ENCODE measurements at places on chromosomes 6 and 20.

- no peak for DNase-seq
Measured at GRCh38 chr6:141510803-141511202, 621.9 kb upstream of the GJE1 start.

GRCh38 chr20:31835977-31836852, 9.2 kb downstream of the FOXS1 start:
- peak; percentile 67 for DNase-seq

- DNase-seq: no peak
Measured at GRCh38 chr6:49911252-49911651, 44.9 kb upstream of the CRISP1 start.

GRCh38 chr6:100152201-100152600, 158.2 kb upstream of the MCHR2 start:
- DNase-seq: no peak

GRCh38 chr6:156787569-156788492, 10.7 kb downstream of the ARID1B start:
- peak; percentile 45 for DNase-seq

DNA sequence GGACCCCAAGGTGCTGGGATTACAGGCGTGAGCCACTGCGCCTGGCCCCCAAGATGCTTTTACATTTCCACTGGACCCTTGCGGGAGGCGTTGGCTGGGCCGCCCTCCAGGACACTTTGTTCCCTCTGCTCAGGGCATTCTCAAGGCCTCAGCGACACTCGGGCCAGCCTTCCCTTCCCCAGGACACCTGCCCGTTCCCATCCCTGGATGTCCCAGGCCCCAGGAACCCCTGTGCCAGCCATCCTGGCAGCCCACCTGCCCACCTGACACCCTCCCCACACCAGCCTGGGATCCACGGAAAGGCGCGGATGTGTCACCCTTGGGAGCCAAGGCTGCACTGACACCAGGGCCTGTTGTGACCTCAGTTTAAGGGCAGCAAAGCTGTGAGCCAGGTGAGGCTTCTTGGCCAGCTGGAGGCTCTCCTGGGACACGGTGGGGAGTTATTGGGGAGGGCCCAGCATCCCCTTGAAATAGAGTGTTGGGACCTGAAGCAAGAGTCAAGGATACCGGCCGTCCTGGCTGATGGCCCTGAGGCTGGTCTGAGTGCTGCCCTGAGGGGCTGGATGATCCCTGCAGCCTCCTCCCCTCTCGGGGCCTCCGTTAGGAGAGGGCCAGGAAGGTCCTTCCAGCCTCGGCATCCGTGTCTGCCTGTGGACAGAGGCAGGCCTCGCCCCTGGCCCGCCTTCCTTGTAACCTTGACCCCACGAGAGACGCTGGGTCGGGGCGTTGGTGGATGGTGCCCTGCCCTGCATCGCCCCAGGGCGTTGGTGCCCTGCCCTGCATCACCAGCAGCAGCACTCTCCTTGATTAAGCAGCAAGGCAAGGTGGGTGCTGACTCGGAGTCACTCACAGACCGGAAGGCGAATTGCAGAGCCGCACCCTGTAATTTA, 84.2 kb upstream of the BHLHE23 start:
- DNase-seq: no peak

- no peak for DNase-seq
Measured at GRCh38 chr6:127824061-127824460, 76.8 kb downstream of the THEMIS start.

GRCh38 chr20:37575884-37576283, 48.2 kb upstream of the BLCAP start:
- no peak for DNase-seq

GRCh38 chr20:14632906-14633305, 295.5 kb upstream of the FLRT3 start:
- DNase-seq: no peak

GRCh38 chr20:63625771-63626423, 1.0 kb downstream of the GMEB2 start:
- no peak for DNase-seq

- no peak for DNase-seq
Measured at GRCh38 chr6:49514571-49515484, 15.1 kb downstream of the GLYATL3 start.

DNA sequence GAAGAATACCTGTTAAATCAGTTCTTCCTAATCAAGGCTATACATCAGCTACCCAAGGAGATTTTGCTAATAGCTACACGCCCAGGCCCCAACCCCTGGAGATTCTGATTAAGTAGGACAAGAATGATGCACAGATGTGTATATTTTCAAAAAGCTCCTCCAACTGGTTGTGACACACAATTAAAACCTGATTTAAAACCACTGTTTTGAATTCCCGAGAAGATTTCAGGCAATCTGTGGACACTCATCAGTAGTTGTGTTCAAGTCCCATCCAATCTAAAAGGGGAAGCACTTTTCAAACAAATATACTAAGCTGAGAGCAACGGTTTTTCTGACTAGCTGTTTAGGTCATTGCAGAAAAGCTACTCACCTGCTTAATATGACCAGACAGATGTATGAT, 118.9 kb upstream of the NHSL1 start:
- no peak for DNase-seq

DNA sequence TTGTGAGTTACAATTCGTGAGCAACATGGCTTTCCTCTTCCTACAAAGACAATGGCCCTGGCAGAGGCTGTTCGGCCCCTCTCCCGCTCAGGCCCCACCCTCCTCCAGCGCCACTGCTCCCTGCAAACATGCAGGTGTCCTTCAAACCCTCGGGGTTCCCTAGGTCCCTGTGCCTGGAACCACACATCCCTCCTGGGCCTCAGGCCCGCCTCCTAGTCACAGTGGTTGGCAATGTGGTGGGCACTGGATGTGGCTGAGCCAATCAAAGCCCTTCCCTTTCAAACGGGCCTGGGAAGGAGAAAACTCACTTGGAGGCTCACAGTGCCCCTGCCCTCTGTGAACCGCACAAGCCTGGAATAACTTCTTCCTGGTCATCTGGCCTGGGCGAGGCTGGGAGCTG, 147.2 kb downstream of the TFAP2C start:
- no peak for DNase-seq

GRCh38 chr6:23980965-23981364, 145.1 kb upstream of the NRSN1 start:
- no peak for DNase-seq

- no peak for DNase-seq
Measured at GRCh38 chr6:113809826-113810225, 47.3 kb upstream of the MARCKS start.

DNA sequence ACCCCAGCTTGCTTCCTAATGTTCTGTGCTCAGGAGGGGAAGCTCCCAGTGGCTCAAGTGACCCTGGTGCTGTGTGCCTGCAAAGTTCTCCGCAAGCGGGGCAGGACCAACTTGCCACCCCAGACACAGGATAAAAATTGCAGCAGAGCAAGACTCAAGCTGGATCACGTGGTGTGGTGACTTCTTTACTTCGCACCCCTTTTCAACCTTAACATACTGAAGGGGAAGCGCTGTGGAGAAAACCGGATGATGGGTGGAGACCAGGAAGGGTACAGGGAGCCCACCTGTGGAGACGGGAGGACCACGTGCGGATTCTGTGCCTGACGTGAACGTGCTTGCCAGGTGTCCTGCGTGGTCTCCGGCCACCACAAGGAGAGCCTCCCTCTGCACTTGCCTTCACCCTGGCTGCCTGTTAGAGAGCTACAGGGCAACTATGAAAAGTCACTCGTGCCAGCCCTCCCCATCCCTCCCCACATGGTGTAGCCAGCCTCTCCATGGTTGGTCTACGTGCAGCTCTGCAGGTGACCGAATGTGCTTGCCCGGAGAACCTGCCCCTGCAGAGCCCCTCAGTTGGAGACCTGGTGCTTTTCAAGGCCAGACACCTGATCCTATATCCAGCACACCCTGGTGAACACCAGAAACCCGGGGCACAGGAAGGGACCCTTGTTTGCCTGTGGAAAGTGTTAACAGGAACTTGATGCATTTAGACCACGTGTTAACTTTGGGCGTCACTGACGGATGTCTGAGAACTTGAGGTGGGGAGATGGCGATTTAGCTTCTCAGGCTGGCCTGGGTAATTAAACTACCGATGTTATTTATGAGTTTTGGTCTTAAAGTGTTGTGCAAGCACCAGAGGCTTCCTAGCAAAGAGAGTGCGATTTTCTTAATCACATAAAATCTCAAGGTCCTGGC, 23.9 kb upstream of the DACT2 start:
- DNase-seq: no peak

GRCh38 chr20:37796121-37796520, 102.3 kb downstream of the CTNNBL1 start:
- DNase-seq: no peak

- DNase-seq: no peak
Measured at GRCh38 chr6:5665173-5665572, 341.6 kb downstream of the NRN1 start.

DNA sequence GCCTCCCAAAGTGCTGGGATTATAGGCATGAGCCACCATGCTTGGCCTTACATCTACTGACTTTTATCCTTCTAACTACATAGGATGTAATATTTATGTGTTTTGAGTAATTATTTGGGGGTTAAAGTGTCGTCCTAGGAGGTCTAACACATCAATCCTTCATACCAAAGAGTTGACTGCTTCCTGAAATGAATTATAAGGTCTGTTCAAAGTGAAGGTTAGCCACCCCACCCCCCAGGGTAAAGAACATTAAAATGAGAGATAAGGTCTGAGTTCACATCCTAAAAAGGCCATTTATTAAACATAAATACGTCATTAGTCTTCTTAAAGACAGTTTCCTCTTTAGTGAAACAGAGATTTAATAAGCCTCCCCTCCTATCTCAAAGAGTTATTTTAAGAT, 33.8 kb downstream of the TNFAIP3 start:
- no peak for DNase-seq

DNA sequence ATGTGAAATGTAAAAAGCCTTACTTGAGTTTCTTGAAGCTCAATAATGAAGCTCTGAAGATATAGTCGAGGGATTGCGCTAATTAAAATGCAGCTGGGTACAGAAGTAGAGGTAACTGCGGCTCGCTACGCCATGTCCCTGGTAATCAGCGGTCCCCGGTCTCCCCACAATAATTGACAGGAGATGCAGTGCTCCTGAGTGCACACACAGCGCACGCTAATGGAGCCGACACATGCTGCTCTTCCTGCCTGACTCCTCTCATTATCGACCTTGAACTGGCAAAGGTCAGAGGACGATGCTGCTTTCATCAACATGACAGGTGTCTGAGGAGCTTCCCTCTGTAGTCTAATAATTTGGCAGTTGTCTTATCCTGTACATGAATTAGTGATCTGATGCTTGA, 365.9 kb downstream of the RNF144B start:
- DNase-seq: no peak

- peak; percentile 63 for DNase-seq
Measured at GRCh38 chr6:128641703-128642102, 121.3 kb upstream of the PTPRK start.

DNA sequence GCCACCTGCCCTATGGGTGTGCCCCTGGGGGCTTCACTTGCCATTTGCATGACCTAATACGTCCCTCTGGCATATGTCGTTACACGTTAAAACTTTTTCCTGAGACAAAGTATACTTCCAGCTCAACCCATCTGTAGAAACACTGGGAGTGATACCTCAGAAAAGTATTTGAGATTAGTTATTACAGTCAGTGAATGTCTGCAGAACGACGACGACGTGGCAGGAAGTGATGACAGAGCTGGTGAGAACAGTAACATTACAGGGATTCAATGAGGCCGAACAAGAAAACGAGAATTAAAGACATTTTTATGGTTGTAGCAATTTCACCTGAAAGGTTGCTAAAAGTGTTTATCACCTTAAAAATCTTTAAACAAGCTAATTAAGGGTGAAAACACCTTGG, 40.2 kb downstream of the SASH1 start:
- no peak for DNase-seq

GRCh38 chr20:31918466-31919105, 33.3 kb downstream of the PDRG1 start:
- DNase-seq: no peak

- no peak for DNase-seq
Measured at GRCh38 chr6:126040826-126041225, 54.5 kb downstream of the TRMT11 start.

GRCh38 chr6:38687043-38687353, 15.9 kb downstream of the GLO1 start:
- no peak for DNase-seq

DNA sequence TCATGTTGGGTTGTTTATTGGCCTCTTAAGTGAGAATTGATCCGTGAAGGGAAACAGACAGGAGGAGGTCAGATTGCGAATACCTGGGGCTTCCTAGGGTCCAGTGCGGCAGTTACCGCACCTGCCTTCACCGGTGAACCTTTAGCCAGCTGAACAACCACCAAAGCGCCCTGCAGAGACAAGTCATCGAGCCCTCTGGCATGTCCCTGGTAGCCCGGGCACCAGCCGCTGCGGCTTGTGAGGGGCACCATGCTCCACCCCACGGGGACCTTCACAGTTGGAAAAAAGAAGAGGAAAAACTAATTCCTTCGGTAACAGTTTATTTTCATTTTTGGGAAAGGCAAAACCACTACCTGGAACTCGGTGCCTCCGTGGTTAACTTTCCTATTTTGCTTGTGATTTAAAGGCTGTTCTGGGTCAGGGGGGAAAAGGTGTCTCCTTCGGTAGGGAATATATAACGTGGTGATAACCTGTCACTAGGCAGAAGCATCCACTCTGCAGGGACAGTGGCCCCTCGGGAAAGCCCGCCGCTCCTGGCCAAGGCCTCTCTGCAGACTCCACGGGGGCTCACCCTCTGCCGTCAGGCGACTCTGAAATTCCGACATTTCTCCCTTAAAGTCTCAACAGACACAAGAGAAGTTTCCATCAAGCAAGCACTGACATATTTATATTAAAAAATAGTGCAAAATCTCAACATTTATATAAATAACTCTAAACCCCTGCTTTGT, 30.7 kb upstream of the ZBP1 start:
- no peak for DNase-seq

DNA sequence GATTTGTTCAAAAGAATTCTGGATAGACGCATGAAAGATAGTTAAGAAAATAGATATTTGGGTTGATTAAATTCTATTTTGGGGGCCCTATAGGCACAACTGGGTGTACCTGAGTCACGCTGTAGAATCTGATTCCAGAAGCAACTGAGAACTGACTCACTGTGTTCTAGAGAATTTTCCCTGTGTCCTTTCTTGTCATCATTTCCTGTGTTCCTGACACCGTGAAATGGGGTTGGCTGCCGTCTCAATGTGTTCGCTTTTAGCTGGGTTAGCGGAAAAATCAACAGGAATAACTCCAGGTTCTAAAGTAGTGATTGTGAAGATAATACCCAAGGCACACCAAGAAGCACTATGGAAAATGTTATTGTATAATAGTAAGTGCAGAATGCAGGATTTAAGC, 5.0 kb downstream of the GCNT2 start:
- no peak for DNase-seq

DNA sequence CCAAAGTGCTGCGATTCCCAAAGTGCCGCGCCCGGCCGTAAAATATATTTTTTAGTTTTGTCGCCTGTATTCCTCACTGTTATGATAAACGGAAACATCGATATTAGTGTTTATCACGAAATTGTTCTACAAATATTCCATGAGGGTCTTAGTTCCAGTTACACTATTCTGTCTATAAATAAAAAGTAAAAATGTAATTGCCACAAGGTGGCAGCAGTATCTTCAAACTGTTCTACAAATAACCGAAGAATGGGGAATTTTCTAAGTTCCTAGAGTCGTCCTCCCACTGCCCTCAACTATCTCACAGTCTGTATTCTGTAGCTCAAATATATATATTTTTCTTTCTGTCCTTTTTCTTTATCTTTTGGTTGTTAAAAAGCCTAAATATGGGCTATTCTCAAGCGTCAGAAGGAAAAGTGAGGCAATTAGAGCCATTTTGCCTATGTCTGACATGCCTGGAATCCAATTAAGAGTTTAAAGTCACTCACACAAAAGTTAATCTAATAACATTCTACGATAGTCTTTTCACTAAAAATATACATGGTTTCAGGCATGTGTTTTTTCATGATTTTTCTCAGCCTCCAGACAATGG, 14.2 kb upstream of the FAM162B start:
- peak; percentile 5 for DNase-seq

Data from AG09319 (cell line).